AML-193 (cell line): ENCODE measurements at places on chromosomes 12 and 14.
A peak's percentile ranks its signal among the peaks of the same experiment; 100 is the strongest.

GRCh38 chr14:62420847-62421246, 624.4 kb downstream of the KCNH5 start:
- no peak for DNase-seq

DNA sequence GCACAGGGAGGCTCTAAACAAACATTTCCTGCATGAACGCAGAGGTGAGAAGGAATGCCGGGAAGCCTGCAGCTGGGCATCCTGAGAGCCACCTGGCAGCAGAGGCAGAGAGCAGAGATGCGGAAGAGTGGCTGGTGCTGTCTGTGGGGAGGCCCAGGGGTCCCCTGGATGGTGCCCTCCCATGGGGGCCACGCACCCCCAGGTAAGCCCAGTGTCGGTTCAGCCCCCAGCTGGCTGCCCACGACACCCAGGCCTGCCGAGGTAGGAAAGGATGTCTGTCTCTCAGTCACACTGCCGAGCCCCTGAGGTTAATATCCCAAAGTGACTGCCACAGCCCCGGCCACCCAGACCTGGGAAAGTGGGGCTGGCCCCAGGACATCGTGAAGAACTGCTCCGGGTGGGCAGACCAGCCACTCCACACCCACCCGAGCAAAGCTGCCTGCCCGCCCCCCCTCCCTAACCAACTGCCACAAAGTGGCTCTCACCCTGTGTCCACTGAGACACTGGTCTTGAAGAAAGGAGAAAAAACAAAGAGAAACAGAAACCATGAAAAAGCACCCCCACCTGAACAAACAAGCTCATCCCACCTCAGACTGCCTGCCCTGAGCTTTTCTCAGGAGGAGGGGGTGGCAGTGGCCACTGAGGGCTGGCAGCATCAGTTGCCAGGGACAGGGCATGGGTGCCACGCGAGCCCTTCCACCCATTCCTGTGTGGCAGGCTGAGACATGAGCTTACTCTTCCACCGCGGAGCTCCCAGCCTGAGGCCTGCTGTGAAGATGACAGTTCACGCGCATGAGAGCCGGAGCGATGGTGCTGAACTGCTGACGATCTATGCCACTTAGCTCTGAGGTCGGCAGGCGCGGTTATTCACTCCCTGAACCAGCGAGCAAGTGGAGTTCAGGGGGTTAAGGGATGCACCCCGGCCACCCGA, 40.8 kb downstream of the CCDC88C start:
- DNase-seq: no peak

DNA sequence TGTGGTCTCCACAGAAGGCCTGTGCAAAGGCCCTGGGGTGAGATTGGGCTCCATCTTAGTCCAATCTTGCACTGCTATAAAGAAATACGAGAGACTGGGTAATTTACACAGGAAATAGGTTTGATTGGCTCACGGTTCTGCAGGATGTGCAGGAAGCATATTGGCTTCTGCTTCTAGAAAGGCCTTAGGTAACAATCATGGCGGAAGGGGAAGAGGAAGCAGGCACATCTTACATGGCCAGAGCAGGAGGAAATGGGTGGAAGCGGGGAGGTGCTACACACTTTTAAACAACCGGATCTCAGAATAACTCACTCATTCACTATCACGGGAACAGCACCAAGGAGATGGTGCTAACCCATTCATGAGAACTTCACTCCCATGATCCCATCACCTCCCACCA, 55.4 kb downstream of the FAR2 start:
- no peak for DNase-seq

DNA sequence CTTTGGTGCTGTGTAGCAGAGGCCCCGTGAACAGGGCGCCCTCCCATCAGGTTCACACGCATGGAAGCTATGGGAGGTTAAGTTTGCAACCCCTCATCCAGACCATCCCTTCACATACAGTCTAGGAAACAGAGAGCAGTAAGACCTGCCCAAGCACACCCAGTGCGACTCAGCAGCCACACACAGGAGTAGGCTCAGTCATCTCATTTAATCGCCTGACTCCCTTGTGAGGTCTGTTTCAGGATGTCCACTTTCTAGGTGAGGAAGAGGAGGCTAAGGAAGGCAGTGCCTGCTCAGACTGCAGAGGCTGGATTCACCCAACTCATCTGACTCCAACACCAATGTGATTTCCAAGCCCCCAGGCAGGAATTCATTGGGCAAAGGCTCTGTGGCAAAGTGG, 11.9 kb downstream of the BDKRB1 start:
- no peak for DNase-seq

- DNase-seq: peak; percentile 45
Measured at GRCh38 chr12:56206452-56207166, 15.1 kb downstream of the RNF41 start.
